ENCODE measurements at places on chromosomes 6 and 20. TPM values are rescaled to one million over a fixed set of nuclear protein-coding genes. Genes with fewer than 3 reads are reported as not detected.

APCDD1L gene
- total RNA-seq = 2.0 TPM

ELOVL4 gene
- 1.6 TPM for total RNA-seq

PDE10A gene
- 2.1 TPM for total RNA-seq

CLVS2 gene
- not detected for total RNA-seq

SLPI gene
- 207 TPM for total RNA-seq

C20orf141 gene
- not detected for total RNA-seq

ANKEF1 gene
- total RNA-seq = 11.6 TPM

ZBTB12 gene
- total RNA-seq = 8.6 TPM

TCP11 gene
- 1.7 TPM for total RNA-seq

MEI4 gene
- total RNA-seq = not detected

Data from PC-3 (cell line).